ENCODE measurements at places on chromosomes 5 and 9.

GRCh38 chr9:91840469-91840868, 109.6 kb downstream of the ROR2 start:
- H3K4me3 ChIP-seq: no peak overlapping the region
- DNase-seq: no peak

GRCh38 chr9:98220911-98221310, 28.5 kb upstream of the CORO2A start:
- H3K36me3 ChIP-seq: peaks cover 32% of the 10 kb centered on the region
- no peak overlapping the region for H3K27ac ChIP-seq
- no peak overlapping the region for H3K4me3 ChIP-seq
- no peak for DNase-seq

- no peaks in the 10 kb centered on the region for H3K36me3 ChIP-seq
- peaks cover 5% of the 10 kb centered on the region for H3K4me1 ChIP-seq
- no peak overlapping the region for H3K27ac ChIP-seq
- H3K27me3 ChIP-seq: no peaks in the 10 kb centered on the region
These were observed 193.7 kb downstream of the PIK3R1 start for GRCh38 chr5:68409259-68409658.

DNA sequence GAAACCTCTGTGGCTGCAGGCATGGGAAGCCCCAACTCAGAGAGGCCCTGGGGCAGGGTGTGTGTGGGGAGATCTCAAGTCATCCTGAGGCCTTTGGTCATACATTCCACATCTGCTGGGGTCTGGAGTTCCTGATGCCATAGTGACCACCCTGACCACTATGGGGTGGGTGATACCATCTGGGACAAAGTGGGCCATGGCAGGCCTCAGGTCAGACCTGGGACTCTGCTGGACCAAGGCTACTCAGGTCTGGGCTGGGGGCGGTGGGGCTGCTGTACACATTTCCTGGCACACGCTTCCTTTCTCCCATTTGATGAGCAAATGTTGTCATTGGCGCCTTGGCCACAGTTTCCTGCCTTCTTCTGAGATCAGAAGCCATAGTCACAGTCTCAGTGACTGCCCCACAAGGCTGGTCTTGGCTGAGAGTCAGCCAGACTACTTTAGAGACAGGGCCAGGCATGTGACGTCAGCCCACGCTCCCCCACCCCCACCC, 15.1 kb upstream of the ACSL6 start:
- no peak for DNase-seq
- H3K36me3 ChIP-seq: no peaks in the 10 kb centered on the region
- no peaks in the 10 kb centered on the region for H3K4me1 ChIP-seq
- H3K27ac ChIP-seq: no peak overlapping the region
- no peaks in the 10 kb centered on the region for H3K27me3 ChIP-seq

DNA sequence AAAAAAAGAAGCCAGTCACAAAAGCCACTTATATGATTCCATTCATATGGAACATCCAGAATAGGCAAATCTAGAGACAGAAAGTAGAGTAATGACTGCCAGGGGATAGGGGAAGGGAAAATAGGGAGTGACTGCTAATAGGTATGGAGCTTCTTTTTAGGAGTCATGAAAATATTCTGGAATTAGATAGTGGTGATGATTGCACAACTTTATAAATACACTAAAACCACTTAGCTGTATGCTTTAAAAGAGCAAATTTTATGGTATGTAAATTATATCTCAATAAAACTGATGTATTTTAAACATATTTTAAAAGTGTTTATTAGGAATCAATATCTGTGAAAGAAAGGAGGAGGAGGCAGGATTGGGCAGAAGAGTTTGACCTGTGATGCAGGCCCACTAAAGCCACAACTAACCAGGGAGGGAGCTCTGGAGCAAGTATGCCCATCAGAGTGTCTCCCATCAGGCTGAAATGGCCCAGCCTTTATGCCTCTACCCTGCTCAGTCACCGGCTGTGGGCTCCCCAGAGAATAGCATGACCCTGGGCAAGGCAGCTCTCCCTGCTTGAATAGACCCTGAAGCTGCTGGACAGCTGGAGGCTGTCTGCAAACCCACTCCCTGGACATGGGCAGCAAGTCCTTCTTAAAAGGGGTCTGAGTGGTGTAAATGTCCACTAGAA, 96.0 kb upstream of the SLC44A1 start:
- H3K36me3 ChIP-seq: no peaks in the 10 kb centered on the region
- no peak overlapping the region for H3K27ac ChIP-seq
- no peaks in the 10 kb centered on the region for H3K27me3 ChIP-seq
- H3K4me3 ChIP-seq: no peak overlapping the region
- no peaks in the 10 kb centered on the region for H3K4me1 ChIP-seq

DNA sequence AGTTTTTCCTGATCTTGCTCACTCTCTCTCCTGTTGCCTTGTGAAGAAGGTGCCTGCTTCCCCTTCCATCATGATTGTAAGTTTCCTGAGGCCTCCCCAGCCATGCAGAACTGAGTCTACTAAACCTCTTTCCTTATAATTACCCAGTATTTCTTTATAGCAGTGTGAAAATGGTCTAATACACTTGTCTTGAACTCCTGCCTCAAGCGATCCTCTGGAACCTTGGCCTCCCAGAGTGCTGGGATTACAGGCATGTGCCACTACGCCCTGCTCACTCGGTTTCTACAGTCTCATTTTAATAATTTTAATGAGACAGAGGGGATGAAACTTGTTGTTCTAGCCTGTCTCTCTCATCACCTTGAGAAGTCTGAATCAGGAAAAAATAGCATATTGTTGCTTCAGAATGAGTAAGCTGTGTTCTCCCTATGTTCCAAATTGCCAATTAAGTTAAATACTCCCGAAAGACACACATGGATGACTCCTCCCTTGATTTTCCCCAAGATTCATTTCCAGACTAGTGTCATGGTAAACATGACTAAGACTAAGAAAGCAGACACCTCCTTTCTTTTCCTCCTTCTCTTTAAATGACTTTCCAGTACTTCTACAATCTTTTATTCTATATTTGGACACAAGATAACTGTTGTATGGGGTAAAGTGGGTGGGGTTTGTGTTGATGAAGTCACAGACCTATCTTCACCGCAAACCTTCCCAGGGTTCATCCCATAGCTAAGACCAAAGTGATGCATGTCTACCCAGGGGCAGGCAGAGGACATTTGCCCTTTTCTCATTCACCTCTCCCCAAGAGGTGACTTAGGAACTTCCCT, 7.8 kb upstream of the DNAJC18 start:
- peaks cover 7% of the 10 kb centered on the region for H3K4me1 ChIP-seq
- DNase-seq: no peak
- no peak overlapping the region for H3K4me3 ChIP-seq
- no peaks in the 10 kb centered on the region for H3K27me3 ChIP-seq
- no peaks in the 10 kb centered on the region for H3K36me3 ChIP-seq

- no peak overlapping the region for H3K4me3 ChIP-seq
- no peaks in the 10 kb centered on the region for H3K4me1 ChIP-seq
- no peaks in the 10 kb centered on the region for H3K27me3 ChIP-seq
- no peaks in the 10 kb centered on the region for H3K36me3 ChIP-seq
These were observed 456.2 kb upstream of the NMUR2 start for GRCh38 chr5:152861231-152861630.

All from trophoblast cell (in vitro differentiated cells and primary cell).